ENCODE measurements at places on chromosomes 12 and 14.

DNA sequence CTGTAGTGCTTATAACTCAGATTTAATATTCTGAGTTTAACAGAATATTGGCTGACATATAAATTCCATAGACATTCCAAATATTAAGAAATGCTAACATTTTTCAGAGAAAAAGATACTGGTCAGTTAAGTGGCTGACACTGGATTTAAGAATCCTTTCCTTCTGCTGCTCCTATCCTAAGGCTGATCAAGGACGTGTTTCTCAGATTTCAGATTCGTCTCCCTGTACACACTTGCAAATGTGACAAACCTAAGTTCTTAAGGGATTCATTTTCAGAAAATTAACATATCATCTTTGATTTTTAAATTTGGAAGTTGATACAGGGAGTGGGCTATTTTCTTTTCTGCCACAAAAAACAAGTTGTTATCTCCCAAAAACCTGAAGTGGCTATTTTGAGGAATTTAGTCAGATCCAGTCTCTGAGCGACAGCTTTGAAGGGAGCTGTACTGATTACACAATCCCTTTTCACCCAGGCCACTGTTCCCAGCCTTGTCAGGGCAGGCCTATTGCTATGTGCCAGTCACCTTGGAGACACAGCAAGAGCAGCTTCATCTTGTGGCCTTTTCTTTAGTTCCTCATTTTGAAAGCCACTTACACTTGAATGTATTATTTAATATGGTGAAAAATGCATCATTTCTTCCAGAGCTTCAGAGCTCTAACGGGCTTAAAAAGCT lies 370.6 kb downstream of the KCNH5 start:
- no peak for DNase-seq

- no peak for DNase-seq
Measured at GRCh38 chr12:42766754-42767153, 177.2 kb upstream of the PRICKLE1 start.

DNA sequence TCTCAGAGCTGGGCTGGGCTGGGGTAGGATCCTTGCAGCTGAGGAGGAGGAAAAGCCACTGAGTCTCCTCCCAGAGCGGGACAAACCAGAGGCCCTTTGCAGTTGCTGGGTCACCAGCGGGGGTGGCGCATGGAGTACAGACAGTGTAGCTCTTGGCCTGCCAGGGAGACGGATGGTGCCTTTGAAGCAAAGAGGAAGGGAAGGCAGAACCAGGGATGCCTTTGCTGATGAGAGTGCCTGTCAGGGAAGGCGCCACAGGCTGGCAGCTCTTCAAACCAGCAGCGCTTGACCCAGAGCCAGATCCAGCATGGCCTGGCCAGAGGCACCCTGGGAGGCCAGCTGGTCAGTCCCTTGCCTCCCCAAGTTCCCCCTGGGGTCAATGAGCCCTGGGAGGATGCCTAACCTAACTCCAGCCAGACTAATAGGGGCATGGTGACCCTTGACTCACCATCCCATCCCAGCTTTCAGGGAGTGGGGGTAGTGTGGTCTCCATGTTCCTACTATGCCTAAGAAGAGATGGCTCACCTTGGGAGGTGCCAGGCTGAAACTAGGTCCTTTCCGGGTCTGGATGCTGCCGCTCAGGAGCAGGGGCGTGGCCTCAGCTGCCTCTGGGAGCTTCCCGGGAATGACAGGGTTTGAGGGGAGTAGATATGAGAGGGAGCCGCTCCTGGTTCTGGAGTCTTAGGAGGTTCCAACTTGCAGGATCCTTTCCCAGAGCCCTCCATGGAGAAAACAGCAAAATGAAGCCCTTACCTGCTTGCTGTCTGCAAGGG lies 19.8 kb downstream of the VASH1 start:
- DNase-seq: no peak

GRCh38 chr14:65408113-65408512 lies 4.4 kb upstream of the FUT8 start:
- DNase-seq: no peak

- no peak for DNase-seq
Measured at GRCh38 chr12:95115641-95116040, 42.2 kb upstream of the NR2C1 start.

- DNase-seq: no peak
Measured at GRCh38 chr12:31466768-31467167, 124.2 kb downstream of the DENND5B start.

DNA sequence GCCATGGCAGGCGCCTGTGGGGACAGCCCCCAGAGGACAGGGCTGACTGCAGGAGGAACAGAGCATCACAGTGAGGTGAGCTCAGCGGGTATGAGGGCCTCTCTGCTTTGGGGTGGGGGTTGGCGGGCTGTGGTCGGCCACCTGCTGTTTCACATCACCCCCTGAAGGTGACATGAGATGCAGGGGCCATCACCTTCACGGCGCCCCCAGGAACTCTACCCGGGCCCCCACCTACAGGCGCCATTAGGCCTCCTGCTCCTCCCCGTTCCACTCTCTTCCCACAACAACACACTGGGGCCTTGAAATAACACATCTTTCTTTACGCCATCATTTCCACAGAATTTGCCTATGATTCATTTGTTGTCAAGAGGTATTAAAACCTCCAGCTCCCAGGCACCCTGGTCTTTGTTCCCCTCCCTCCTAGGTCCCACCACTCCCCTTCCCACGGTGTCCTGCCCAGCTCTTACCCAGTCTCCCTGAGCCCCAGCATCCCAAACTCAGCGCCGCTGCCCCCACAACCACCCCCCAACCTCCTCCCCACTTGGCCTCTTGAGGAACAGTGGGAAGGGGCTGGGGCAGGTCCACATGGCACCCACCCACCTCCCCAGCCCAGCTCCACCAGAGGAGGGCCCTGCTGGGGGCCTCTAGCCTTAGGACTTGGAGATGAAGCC lies 12.7 kb upstream of the HDAC7 start:
- no peak for DNase-seq

Data from NCI-H1092 treated with DMSO at 0.1 percent for 48 hours (cell line).